ENCODE measurements at places on chromosomes 4 and X.

- no peak for DNase-seq
Measured at GRCh38 chr4:189822326-189822725, 118.3 kb upstream of the FRG1 start.

GRCh38 chrX:17036171-17036961 lies 89.9 kb downstream of the REPS2 start:
- DNase-seq: no peak

DNA sequence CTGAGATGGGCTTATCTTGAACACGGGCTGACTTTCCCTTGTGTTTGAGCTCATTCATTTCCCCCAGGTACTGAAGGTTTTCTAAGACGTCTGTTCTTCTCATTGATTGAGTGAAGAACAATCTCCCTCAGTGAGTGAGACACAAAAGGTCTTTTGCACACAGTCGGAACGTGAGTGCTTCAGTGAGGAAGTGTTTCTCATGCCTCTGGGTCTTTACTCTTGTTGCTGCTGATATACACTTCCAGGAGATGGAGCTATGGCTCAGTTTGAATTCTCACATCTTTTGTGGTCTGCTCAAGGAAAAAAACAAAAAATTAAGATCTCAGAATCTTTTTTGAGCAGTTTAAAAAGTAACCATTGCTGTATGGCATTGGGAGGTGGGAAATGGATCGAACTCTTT lies 981.9 kb upstream of the TENM3 start:
- DNase-seq: no peak

GRCh38 chr4:27350161-27350560 lies 489.5 kb downstream of the STIM2 start:
- no peak for DNase-seq

GRCh38 chr4:121717680-121718237 lies 21.0 kb upstream of the ANXA5 start:
- DNase-seq: no peak

Measured in activated CD8-positive, alpha-beta memory T cell treated with anti-CD3 and anti-CD28 coated beads, Interleukin-2, amount 50 U/mL, for 4 hours (primary cell).